ENCODE measurements at places on chromosomes 2 and 18.

DNA sequence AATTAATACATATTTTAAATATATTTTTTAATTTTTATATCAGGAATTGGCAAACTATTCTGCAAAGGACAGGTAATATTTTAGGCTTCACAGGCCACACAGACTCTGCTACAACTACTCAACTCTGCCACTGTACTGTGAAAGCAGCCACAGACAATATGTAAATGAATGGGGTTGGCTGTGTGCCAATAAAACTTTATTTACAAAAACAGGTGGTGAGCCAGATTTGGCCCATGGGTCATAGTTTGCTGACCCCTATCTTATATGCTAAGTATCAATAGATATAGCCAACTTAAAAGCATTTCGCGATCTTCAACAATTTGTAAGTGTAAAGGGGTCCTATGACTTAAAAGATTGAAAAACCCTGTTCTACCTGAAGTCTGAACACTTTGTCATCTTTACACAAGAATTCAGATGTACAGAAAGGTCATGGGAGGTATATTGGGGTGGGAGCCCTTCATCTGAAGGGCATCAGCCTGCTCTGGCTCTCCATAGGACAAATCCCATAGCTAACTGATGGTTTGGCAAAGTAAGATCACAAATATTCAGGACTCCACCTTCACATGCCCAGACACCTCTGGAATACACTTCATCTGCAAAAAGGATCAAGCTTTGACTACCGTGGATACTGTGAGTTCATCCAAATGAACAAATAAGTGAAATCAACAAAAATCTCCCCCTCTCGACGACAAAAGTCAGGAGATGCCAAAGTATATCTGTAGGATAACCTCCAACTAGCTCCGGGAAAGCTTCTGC is 65.9 kb downstream of the C1D start:
- DNase-seq = no peak

GRCh38 chr2:108614043-108614545 is 79.8 kb downstream of the LIMS1 start:
- DNase-seq = no peak

GRCh38 chr2:232038251-232038880 is 76.9 kb downstream of the DIS3L2 start:
- no peak for DNase-seq

DNA sequence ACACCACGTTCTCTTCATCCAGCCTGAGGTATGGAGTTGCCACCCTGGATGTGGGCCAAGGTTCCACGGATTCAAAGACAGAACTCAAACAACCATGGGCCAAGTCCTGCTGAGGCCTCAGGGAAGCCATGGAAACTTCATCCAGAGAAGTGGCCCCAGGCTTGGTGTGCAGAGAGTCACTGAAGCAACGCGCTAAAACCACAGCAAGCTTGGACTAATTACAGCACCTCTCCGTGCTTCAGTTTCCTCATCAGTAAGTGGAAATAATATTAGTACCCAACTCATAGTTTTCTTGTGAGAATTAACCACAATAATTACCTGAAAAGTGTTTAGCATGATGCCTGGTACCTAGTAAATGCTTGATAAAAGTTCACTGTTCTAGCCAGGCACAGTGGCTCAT is 19.2 kb upstream of the AP1S3 start:
- no peak for DNase-seq

- DNase-seq = peak; percentile 45
Measured at GRCh38 chr18:62524440-62525200, 1.8 kb downstream of the ZCCHC2 start.

DNA sequence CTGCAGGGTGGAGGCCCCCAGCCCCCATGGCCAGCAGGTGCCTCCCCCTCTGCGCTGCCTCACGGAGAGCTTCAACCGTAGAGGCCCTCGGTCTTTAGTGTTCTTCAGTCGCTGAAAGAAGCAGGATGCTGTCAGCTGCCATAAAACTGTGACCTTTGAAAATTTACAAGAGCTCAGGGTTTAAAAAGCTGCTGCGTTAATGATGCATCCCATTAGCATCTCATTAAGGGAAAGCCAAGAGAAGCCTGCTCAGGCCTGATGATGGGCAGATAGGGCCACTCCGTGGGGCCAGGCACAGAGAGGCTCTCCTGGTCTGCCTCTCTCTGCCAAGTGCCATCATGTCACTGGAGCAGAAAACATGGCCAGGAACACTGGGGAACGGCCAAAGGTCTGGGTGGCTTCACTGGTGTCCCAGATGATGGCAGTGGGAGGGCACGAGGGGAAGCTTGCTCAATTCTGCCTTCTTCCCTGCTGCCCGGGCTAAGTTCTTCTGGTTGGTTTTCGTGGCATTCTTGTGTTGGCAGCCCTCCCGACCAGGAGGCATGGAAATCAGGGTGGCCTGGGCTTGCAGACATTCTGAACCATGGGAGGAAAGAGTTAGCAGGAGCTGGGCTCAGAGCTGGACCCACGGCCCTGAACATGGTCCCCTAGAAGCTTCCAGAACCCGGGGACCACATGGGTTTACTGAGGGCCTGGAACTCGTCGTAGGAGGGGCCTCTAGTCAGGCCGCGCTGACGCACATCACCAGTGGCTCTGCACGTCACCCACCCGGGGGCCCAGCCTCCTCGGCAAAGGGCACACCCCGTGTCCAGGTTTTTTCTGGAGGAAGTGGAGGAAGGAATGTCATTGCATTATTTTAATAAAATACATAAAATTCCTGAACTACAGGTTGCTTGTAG is 250.7 kb downstream of the KLHL29 start:
- no peak for DNase-seq

DNA sequence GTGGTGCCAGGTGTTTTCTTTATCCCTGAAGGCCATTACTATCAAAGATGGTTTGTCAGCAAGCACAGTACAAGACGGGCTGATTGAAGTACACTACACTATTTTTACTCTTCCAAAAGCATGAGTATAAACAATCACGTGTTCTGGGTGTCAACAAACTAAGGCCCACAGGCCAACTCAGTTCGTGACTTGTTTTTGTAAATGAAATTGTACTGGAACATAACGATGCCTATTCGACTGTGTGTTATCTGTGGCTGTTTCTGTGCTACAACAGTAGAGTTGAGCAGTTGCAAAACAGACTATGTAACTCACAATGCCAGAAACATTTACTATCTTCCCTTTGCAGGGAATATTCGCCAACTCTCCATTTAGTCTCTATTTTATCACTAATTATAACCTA is 12.3 kb downstream of the MRPS5 start:
- DNase-seq = no peak

DNA sequence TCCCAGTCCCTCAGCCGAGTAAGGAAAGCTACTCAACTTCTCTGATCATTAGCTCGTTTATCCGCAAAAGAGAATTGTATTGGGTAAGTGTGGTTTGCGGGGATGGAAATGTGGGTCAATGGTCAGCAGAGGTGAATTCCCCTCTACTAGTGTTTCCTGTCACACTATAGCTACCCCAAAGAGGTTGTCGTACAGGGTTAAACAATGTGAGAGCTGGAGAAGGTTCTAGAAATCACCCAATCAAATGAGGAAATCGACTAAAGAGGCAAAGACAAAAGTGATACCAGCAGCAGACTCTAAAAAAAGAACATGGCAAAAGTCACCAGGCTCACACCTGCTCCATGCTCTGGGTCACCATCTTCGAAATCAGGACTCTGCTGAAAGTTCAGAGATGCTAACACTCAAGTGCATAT is 144.7 kb upstream of the ITGA4 start:
- no peak for DNase-seq

DNA sequence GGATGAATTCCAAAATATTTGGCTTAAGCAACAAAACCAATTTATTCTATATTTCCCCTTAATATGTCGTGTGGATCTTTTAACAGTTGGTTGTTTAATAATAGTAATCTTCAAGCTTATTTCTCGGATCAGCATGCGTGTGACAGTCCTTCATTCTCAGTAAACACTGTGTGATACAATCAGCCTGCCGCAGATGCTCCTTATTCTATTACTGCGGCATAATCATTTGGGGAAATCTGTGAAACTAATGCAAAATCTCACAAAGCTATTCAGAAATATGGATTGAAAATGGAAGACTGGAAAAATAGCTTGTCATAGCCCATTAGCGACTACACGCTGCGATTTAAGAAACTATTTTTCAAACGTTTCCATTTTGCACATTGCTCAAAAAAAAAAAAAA is 36.9 kb downstream of the LINC00305 start:
- no peak for DNase-seq

- no peak for DNase-seq
Measured at GRCh38 chr2:36318547-36318946, 37.0 kb upstream of the CRIM1 start.

DNA sequence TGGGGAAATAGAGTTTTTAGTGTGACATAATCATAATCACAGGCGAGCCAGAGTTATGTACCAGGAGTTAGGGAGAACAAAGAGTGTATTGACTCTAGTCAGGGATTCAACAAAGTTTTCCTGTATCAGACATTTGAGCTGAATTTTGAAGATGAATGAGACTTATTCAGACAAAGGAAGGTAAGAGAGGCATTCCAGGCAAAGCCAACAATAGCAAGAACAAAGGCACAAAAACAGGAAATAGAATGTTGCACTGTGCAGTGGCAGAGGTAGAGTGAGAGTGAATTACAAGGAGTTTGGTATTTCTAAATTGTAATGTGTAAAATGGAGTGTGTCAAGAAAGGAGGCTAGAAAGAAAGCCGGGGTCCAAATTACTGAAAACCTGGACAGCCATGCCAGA is 156.2 kb downstream of the CCDC148 start:
- no peak for DNase-seq

- peak; percentile 94 for DNase-seq
Measured at GRCh38 chr18:59957957-59958356, 58.2 kb downstream of the PMAIP1 start.

- DNase-seq = peak; percentile 69
Measured at GRCh38 chr2:240433973-240434727, 1.3 kb upstream of the GPC1 start.

DNA sequence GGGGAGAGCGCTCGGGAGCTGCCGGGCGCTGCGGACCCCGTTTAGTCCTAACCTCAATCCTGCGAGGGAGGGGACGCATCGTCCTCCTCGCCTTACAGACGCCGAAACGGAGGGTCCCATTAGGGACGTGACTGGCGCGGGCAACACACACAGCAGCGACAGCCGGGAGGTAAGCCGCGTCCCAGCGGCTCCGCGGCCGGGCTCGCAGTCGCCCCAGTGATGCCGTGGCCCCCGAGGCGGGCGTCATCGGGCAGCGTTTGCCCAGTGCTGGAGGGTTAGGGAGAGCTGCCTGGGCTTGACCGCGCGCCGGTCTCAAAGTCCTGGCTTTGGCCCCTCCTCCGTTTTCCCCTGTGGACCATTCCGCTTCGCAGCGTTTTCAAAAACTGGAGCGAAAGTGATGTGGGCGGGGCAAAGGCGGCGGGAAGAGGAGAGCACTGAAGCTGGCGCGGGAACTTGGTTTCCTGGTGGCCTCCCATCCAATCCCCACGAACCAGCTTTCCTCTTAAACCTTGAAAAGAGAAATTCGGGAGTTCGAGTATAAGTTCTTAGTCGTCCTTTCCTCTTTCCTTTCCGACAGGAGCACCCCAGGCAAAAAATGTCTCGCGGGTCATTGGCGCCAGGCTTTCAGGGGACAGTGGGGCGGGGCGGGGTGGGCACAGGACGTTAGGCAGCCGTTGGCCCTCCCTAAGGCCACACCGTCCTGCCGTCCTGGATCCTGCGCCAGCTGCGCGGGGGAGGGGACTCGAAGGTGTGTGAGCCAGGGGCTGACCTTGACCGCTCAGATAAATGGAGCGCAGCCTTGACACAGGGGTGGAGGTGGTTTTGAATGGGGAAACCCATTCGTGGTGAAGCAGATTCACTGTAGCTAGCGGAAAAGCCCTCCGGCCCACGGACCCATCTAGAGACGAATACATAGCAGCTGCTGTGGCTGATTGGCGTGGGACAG is 821 bp downstream of the TYMS start:
- peak; percentile 92 for DNase-seq

DNA sequence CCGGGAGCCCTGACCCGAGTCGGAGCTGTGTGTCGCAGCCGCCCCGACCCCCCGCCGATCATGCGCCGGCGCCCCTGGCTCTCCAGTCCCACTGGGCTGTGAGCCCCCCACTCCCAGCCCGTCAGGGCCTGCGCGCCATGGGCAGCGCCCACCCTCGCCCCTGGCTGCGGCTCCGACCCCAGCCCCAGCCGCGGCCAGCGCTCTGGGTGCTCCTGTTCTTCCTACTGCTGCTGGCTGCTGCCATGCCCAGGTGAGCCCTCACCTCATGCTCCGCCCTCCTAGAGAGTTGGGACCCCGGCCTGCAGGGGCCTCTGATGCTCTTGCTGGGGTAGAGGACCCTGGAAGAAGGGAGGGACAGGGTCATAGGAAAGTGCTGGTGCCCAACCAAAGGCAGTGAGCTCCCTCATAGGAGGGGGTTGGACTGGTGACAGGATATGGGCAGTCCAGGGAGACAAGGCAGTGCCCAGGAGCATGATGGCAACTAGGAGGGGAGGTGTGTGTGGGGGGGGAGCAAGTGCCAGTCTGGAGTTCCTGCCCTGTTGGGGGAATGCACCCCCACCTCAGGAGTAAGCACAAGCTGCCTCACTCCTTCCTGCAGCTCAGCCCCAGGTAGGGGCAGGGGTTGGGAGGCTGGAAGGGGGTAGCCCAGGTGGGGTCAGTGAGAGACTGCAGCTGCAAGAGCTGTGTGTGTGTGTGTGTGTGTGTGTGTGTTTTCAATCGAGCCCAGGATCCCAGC is 375 bp downstream of the WNT10A start:
- DNase-seq = no peak

DNA sequence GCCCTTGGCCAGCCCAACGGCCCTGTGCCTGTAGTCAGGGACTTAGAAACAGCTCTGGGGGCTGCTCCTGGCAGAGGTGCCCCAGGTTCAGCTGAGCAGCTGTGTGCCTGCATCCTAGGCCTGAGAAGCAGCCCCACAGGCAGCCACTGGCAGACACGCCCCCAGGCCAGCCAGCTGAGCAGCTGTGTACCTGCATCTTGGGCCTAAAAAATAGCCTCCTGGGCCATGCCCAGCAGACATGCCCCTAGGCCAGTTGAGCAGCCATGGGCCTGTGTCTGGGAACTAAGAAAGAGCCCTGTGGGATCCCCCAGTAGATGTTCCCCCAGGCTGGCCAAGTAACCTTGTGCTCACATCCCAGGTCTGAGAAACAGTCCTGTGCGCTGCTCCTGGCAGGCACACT is 64.0 kb downstream of the TBR1 start:
- DNase-seq = no peak

DNA sequence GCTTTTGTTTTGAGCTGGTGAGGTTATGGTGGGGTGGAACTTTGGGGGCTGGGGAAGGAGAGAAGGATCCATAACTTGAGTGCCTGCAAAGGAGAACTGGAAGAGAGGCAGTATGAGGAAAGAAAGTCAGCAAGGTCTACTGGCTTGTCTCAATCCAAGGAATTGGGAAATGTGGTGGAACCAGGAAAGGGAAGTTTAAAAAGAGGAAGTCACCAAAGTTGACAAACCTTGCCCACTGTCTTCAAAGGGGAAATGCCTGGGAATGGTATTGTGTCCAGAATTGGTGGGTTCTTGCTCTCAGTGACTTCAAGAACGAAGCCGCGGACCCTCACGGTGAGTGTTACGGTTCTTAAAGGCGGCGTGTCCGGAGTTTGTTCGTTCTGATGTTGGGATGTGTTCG is 304.1 kb upstream of the FAM98A start:
- DNase-seq = no peak

GRCh38 chr18:22088996-22089640 is 80.3 kb upstream of the GATA6 start:
- no peak for DNase-seq

GRCh38 chr2:239114119-239114581 is 266.3 kb downstream of the TWIST2 start:
- no peak for DNase-seq

Measured in SJCRH30 (cell line).